Fibroblast of skin of right quadriceps (primary cell): ENCODE measurements at places on chromosomes 5 and 9.

- DNase-seq, result peak; percentile 80
Observed at GRCh38 chr5:76807296-76807695, 11.5 kb upstream of the F2RL1 start.

DNA sequence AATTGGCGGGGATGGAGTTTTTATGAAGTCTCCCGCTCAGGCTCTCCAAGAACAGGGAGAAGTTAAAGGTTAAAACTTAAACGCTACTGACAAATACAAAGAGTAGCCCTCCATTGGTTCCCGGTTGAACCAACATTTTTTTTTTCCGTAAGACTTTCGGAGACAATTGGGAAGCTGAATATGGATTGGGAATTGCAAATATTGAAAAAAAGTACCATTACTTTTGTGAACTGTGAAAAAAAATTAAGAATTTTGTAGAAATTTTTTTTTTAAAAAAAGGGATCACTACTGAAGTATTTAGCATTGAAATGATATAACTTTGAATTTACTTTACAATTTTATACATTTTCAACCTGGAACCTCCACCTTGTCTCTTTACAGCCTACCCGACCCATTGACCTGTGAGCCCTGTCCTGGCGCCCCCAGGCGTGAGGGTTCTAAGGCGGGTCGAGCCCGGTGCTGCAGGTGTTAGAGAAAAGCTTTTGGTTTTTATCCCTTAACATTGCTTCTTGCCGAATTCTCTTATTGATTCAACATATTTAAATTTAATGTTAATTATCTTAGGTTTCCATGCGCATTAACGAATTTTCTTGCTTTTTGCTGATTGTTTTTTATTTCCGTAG lies 448 bp upstream of the ZNF782 start:
- no peak for DNase-seq

- DNase-seq, result no peak
Observed at GRCh38 chr5:143437666-143438273, 34.3 kb upstream of the NR3C1 start.

DNA sequence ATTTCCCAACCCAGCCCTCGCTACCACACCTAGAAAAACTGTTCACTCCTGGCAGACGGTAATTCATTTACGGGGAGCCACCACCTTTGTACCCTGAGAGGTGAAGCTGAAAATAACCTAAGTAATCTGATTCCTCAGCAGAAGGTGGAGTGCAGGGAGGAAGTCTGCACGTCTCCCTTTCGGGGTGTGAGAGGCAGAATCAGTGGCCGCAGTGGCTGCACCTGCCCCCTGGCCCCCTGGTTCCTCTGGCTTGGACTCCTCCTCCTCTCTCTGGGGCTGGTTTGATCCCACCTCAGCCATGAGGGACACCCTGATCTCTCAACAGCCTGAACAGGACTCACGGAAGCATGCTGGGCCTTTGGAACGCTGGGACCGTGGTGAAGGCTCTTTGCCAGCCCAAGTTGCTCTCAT lies 10.5 kb downstream of the TMEM174 start:
- DNase-seq, result no peak

- no peak for DNase-seq
Observed at GRCh38 chr9:21320465-21320864, 14.7 kb downstream of the KLHL9 start.

DNA sequence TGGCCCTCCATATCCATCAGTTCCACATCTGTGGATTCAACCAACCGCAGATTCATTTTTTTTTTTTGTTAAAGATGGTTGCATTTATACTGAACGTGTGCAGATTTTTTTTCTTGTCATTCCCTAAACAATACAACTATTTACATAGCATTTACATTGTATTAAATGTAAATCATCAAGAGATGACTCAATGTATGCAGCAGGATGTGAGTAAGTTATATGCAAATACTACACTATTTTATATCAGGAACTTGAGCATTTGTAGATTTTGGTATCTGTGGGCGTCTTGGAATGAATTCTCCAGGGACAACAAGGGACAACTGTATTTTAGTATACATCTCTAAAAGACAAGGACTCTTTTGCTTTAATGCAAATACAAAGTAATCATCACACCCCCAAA lies 299.2 kb upstream of the ZNF608 start:
- DNase-seq, result peak; percentile 66

DNA sequence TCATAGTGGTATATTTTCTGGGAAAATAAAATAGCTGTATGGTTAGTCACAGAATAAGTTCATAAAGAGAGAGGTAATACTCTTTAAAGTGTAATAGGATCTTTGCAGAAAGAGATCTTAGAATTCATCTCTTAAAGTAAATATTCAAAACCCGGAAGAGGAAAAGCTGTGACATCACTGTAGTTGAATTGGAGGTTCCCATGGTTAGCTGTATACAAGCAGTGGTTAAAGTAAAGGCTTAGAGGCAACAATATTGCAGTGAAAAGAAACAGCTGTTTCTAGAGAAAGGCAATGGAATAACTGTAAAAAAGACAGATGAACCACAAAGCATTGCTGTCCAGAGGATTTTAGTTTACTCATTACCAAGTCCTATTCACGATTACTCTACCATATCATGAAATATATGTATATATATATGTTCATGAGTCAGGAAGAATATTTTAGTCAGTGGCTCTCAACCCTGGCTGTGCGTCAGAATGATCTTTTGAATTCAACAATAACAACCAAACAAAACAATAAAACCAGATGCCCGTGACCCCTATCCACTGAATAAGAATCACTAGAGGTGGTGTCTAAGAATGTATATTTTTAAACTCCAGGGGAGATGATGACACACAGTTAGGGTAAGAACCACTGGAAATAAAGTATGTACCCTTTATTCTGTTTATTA lies 4.7 kb downstream of the ERCC6L2 start:
- DNase-seq, result peak; percentile 58

DNA sequence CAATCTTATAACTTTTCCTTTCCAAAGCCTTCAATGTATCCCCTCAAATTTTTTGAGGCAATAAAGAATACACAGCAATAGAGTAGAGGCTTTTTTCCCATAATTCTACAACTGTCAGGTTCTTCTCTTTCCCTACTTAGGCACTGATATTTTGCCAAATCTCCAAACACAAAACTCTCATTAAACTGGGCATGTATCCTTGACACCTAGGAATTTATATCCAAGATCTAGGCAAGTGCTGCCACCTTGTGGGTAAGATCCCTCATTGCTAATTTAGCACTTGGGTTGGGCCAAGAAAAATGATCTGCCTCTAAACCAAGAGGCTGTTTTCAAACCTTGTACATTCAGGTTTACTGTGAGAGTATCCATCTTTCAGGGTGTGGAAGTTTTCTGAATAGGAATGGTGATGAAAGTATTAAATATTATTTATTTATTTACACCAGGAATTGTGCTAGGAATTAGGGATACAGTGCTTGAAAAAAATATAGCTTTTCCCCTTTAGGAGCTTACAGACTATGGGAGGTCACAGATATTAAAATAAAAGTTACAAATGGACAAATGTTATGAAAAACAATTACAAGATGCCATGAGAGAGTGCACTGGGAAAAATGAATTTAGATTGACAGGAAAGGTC lies 17.6 kb downstream of the TSTD2 start:
- DNase-seq, result peak; percentile 44

DNA sequence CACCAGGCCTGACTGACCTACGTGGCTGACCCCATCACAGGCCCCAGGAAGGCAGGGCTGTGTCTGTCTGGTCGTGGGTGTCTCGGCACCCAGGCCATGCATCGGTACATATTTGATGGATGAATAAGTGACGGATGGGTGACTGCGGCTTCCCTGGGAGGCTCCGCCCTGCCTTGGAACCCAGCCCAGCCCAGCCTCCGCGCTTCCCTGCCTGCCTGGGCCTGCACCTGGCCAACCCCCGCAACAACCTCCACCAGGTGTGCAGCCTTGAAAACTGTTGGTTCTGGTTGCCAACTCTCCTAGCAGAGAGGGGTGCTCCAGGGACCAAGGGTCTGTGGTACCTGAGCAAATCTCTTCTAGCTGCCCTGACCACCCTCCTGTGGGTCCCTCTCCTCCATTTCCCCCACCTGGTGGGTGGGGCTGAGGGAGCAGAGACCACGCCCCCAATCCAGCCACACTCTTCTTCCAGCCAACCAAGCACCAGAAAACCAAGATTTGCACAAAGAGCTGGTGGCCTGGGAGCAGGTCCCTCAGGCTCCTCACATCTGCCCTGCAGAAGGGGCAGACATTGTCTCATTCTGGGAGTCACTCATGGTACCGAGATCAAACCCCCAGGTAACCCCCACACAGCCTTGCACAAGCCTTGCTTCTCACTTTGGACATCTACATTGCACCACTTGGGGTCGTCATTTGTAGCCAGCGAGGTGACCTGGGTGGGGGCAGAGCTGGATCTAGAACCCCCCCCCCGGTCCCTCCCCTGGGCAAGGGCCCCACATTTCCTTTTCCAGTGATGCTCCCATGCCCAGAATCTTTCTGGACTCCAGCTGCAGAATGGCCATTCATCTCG lies 100.6 kb upstream of the IER5L start:
- no peak for DNase-seq

DNA sequence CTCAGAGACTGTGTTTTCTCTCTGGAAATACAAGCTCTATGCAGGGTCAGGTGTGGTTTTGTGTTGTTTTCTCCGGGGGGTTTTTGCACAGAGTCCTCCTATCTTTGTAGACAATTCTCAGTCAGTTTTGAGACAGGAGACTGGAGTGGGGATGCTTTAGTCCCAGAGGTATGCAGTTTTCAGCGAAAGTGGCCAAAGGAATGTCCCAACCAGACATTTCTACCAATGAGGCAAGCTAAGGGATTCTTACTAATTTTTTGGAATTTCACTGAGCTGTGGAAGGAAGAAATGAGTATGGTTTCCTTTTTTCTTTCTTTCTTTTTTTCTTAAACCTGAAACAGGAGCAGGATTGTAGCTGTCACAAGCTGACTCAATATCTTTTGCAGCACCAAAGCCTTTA lies 35.3 kb upstream of the PLPP1 start:
- peak; percentile 78 for DNase-seq

- DNase-seq, result no peak
Observed at GRCh38 chr9:128828267-128828666, 1.3 kb downstream of the SPOUT1 start.

DNA sequence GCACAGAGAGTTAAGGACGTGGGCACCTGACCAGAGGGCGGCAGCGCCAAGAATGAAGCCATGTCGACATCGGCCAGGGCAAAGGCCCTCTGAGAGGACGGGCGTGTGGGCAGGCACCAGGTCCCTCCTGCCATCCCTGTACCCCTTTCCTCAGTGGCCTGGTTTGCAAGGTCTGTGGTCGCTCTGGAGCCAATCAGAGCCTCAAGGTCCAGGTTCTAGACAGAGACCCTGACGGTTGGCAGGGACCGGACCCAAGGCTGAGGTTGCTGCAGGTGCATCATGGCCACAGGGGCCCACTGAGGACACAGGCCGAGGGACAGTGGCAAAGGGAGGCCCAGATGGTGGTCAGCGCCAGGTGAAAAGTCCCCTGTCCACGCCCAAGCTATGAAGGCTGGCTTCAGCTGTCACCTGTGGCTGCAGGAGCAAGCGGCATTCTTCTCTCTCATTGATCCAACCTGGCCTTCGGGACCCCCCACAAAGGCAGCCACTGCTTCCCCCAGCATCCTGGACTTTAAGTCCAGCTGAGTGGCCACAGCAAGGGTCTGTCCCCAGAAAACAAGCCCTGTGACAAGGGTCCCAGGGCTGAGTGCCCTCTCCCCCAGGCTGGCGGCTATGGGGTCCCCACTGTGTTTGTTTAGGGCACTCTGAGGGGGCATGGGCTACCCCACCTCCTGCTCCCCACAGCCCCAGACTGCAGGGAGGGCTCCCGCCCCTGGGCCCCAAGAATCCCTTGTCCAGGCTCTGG lies 48.9 kb downstream of the VAV2 start:
- DNase-seq, result no peak

DNA sequence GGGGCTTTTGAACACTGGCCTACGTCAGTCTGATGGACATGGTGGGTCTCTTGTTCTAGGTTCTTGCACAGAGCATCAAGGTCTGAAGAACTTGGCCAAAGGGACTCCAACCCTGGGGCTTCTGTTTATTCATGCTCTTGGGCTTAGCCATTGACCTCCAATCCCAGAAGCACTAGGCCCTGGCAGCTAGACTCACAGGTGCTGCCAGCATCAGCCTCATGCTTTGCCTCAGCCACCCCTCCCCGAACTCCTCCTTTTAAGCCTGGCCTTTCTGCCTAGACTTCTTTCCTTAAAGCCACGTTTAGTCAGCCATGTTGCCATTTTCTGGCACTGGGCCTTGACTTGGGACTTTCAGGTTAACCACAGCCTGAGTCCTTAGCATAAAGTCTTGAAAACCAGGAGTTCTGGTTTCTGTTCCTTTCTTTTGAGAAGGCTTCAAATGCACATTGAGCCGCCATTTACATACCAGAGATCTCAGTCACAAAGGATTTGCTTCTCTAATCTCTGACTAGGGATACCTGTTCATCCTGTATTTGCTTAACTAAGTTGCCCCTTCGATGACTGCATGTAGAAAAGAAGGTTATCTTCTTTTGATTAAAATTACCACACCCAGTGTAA lies 54.7 kb downstream of the ANGPTL2 start:
- DNase-seq, result no peak

DNA sequence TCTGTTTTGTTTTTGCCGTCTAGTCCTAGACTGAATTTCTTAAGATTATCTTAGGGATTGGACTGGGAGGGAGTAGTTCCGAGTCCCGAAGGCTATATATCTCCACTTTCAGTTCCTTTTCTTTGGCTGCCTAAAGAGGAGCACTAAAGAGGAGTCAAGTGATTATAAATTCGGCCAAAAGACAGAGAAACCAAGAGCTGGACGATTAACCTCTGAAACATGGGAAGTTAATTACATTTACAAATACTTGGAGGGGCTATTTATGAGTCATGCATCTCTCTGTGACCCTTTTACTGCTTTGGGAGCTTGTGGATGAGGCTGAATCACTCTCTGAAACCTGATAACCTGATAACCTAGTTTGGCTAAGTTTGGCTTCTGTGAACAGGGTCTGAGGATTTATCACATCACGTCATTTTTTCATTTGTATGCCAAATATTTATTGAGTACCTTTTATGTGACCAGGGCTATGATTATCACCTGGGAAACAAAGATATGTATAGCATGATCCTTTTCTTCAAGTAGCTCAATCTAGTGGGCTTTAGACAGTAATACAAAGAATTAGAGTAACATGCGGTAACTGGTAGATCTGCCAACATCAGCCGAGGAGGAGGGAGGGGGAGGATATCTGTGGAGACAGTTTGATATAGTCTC lies 180.9 kb downstream of the CD180 start:
- peak; percentile 66 for DNase-seq
